ENCODE measurements at places on chromosomes 7 and 10. TPM values are rescaled to one million over a fixed set of nuclear protein-coding genes. Genes with fewer than 3 reads are reported as not detected.

Gene SHH
- not detected for total RNA-seq

Gene CFTR
- total RNA-seq, result 1.2 TPM

Gene SPDYE11
- not detected for total RNA-seq

Gene VAX1
- total RNA-seq, result not detected

Gene AKR1C2
- total RNA-seq, result not detected

Gene POM121C
- 44.0 TPM for total RNA-seq

Gene CFAP43
- 0.24 TPM for total RNA-seq

Gene OR2A42
- 0.27 TPM for total RNA-seq

Gene EMX2
- total RNA-seq, result not detected

DNA sequence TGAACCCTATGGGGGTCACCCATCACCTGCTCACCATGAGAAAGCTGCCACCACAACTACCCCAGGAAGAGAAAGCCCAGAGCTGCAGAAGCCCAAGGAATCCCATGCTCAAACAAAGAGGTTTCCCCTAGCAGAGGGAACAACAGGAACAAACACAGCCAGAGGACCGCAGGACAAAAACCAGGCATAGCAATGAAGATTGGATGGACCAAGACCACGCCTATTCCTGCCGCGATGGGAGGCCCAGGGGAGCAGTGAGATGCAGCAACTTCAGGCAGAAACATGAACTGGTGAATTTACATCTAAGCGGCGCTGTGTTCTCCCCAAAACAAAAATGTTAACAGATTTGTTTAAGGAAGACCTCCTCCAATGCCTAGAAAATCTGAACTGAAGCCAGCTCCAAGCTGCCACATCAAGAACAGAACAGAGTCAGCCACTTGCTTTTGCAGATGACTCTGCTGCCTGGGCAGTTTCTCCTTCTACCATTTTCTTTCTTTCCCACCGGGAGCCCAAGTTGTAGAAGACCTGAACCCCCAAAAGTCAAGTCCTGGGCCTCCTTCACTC lies 134.2 kb upstream of the NEBL start:
- no peaks in the 10 kb centered on the region for H3K4me1 ChIP-seq
- DNase-seq, result no peak
- no peaks in the 10 kb centered on the region for H3K36me3 ChIP-seq
- no peak overlapping the region for H3K4me3 ChIP-seq
- no peaks in the 10 kb centered on the region for H3K27me3 ChIP-seq

- peaks cover 10% of the 10 kb centered on the region for H3K4me1 ChIP-seq
- no peaks in the 10 kb centered on the region for H3K27me3 ChIP-seq
- no peak overlapping the region for H3K27ac ChIP-seq
- H3K36me3 ChIP-seq, result no peaks in the 10 kb centered on the region
- no peak for DNase-seq
- no peak overlapping the region for H3K4me3 ChIP-seq
These were observed 107.8 kb downstream of the TBXAS1 start for GRCh38 chr7:139936760-139937310.

- no peaks in the 10 kb centered on the region for H3K4me1 ChIP-seq
- H3K27ac ChIP-seq, result no peak overlapping the region
- no peaks in the 10 kb centered on the region for H3K27me3 ChIP-seq
- no peak overlapping the region for H3K4me3 ChIP-seq
- H3K36me3 ChIP-seq, result peaks cover 3% of the 10 kb centered on the region
- no peak for DNase-seq
These were observed 16.1 kb upstream of the PCLO start for GRCh38 chr7:83178796-83179195.

DNA sequence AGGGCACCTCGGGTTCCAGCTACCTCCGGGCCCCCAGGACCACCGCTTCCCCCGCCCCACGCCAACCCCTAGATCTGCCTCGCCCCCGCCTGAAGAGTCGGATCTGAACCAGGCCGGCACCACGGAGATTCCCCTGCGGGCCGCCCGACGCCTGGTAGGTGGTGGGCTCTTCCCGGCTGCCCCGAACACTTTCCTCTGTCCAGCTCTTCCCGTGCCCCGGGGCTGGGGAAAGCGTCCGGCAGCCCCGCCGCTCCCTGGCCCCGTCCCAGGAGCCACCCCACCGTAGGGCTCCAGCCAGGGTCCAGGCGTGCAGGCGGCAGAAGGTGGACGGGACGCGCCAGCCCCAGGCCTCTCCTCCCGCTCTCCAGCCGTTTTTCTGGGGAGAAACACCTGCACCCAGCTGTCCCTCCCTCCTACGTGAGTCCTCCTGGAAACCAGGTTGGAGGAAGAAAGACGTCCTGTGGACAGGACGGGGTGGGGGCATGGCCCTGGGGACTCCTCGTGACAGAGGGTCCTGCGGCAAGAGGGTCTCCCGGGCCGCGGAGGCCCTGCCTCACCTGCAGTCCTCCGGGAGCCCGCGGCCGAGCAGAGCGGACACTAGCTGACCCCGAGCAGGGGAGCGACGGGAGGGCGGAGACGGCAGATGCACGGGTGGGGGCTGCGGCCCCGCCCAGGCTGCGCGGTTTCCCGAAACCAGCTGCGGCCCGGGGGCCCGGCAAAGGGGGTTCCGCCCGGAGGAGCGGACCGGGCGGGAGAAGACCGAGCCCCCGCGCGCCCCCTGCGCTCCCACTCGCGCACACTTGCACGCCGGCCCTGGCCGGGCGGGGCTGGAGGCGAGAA lies at the start of gene TMEM176B:
Gene TMEM176B (minus strand): TSS at position 624 of the 840 bp plus-strand sequence. CDS start 3,795 bp downstream, outside the sequence.
- H3K36me3 ChIP-seq, result no peaks in the 10 kb centered on the region
- DNase-seq, result peak; percentile 40
- H3K27ac ChIP-seq, result no peak within 1 kb of the TSS
- peak within 1 kb of the TSS; percentile 66 for H3K4me3 ChIP-seq
- no peaks in the 10 kb centered on the region for H3K4me1 ChIP-seq

DNA sequence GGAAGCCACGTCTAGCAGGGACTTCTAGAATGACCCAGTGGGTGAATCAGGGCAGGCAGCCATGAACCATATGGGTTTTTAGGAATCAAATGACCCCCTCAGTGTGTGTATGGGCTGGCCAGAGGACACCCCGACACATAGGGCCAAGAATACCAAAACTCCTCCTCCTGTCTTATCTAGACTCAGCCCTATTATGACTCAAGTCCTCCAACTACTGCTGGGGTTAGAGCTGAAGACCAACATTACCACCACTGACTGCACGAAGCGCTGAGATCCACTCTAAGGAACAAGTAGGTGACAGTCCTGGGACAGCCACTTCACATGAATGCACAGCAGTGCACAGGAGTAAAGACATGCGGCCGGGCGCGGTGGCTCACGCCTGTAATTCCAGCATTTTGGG lies 11.5 kb upstream of the SVOPL start:
- no peaks in the 10 kb centered on the region for H3K27me3 ChIP-seq
- no peaks in the 10 kb centered on the region for H3K4me1 ChIP-seq
- H3K36me3 ChIP-seq, result no peaks in the 10 kb centered on the region
- no peak for DNase-seq

DNA sequence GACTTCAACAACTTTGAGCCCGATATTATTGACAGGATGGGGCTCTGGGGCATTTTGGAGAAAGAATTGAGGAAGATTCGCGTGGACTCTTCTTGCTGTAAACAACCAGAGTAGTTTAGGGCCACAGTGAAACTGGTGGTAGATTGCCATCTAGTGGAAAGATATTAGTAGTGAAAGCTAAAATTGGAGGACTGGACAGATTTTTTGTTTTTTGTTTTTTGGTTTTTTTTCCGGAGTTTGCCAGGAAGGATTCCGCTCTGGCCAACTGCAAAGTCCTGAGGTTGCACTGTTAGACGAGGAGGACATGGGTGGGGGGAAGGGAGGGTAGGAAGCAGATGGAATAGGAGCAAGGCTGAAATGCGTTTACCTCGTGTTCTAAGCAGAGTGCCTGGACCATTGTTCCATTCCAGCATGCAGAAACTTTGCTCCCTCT lies 11.7 kb downstream of the NOBOX start:
- DNase-seq, result peak; percentile 83
- no peaks in the 10 kb centered on the region for H3K36me3 ChIP-seq
- no peak overlapping the region for H3K27ac ChIP-seq

DNA sequence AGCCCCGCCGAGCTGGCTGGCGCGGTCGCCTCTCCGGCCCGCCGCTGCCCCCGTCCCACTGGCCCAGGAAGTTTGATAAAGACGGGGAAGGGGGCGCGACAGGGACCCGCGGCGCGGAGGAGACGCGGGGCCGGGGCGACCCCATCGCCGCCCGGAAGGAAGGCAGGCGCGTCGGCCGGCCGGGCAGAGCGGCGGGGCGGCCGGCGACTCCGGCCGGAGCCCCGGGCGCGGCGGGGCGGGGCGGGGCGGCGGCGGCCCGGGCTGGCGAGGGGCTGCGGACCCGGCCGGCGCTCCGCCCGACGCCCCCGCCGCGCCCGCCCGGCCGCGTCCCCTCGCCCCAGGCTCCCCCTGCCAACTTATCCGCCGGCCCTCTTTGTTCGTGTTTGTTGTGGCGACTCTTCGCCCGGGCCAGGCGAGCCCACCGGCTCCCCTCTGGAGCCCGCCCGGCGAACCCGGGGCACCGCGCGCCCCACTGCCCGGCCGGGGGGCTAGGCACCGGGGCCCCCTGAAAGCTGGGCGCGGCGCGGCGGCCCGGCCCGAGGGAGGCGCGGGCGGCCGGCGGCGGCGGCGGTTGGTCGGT lies 571 bp downstream of the KDM7A start:
- no peak overlapping the region for H3K27ac ChIP-seq
- DNase-seq, result peak; percentile 34
- H3K4me3 ChIP-seq, result peak overlapping the region; percentile 97
- H3K27me3 ChIP-seq, result peaks cover 23% of the 10 kb centered on the region
- no peaks in the 10 kb centered on the region for H3K4me1 ChIP-seq

DNA sequence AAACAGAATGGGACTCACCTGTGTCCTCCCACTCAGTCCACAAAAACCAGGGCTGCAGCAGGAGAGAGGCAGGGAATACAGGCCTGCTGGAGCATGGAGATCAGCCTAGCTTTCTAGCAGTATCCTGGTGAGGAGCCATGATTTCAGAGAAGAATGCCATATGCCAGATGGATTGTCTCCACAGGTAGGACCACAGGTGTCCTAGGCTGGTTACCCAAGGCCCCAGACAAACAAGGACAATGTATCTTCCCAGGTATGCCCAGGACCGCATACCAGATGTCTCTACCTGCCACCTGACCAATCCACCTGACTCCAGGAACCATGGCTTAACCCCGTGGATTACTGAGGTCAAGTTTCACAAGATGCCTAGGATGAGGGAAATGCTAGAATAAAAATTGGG lies 295.4 kb upstream of the NPSR1 start:
- peaks cover 27% of the 10 kb centered on the region for H3K27me3 ChIP-seq
- H3K36me3 ChIP-seq, result no peaks in the 10 kb centered on the region
- no peaks in the 10 kb centered on the region for H3K4me1 ChIP-seq
- no peak overlapping the region for H3K27ac ChIP-seq
- DNase-seq, result no peak
- no peak overlapping the region for H3K4me3 ChIP-seq

- no peak overlapping the region for H3K27ac ChIP-seq
- no peak overlapping the region for H3K4me3 ChIP-seq
- no peaks in the 10 kb centered on the region for H3K4me1 ChIP-seq
- H3K27me3 ChIP-seq, result no peaks in the 10 kb centered on the region
- H3K36me3 ChIP-seq, result no peaks in the 10 kb centered on the region
- DNase-seq, result no peak
These were observed 133.8 kb downstream of the NEURL1 start for GRCh38 chr10:103627111-103627892.

DNA sequence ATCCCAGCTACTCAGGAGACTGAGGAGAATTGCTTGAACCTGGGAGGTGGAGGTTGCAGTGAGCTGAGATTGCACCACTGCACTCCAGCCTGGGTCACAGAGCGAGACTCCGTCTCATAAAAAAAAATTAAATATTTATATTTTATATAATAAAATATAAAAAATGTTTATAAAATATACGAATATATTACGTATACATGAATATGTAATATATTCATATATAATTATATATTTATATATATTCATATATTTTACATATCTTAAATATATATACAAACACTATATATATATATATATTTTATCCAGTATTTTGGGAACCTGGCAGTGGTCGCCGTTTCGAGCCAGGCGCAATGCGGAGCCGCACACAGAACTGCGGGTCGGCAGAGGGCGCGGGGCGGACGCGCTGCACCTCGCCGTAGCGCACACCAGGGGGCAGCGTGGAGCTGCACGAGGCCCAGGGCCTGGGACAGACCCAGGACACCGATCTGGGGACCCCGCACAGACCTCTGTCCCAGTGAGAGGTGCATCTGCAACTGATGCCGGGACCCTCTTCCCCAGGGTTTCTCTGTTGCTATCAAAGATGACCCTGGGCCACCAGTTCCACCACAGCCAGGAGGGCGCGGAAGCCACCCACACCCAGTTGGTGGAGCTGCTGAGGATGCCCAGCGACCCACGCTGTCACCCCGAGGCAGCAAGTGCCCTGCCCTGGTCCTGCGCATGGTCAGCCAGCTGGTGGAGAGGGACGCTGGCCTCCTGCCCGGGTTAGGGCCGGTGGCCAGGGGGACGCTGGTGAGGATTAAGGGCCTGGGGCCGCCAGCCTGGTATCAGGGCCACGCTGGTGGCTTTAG lies 22.7 kb downstream of the AP5Z1 start:
- H3K4me1 ChIP-seq, result peaks cover 6% of the 10 kb centered on the region
- no peak overlapping the region for H3K27ac ChIP-seq
- H3K36me3 ChIP-seq, result no peaks in the 10 kb centered on the region
- no peak overlapping the region for H3K4me3 ChIP-seq
- H3K27me3 ChIP-seq, result no peaks in the 10 kb centered on the region

GRCh38 chr10:86967481-86967941 lies 771 bp upstream of the ADIRF start:
- H3K4me3 ChIP-seq, result no peak overlapping the region
- H3K4me1 ChIP-seq, result peaks cover 28% of the 10 kb centered on the region
- no peak for DNase-seq
- no peak overlapping the region for H3K27ac ChIP-seq
- peaks cover 51% of the 10 kb centered on the region for H3K27me3 ChIP-seq

DNA sequence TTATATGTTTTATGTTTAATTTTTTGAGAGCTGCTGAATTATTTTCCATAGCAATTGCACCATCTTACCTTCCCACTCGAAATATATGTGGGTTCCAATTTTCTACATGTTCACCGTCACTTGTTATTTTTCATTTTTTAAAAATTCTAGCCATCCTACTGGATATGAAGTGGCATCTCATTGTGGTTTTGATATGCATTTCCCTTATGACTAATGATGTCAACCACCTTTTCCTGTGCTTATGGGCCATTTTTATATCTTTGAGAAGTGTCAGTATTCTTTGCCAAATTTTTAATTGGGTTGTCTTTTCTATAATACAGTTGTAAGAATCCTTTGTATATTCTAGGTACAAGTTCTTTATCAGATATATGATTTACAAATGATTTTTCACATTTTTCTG lies 27.8 kb downstream of the NHLRC2 start:
- H3K4me3 ChIP-seq, result no peak overlapping the region
- no peak for DNase-seq
- H3K4me1 ChIP-seq, result no peaks in the 10 kb centered on the region
- H3K36me3 ChIP-seq, result peaks cover 3% of the 10 kb centered on the region
- H3K27ac ChIP-seq, result no peak overlapping the region
- no peaks in the 10 kb centered on the region for H3K27me3 ChIP-seq

GRCh38 chr10:8183241-8183704 lies 128.8 kb downstream of the GATA3 start:
- DNase-seq, result no peak
- no peaks in the 10 kb centered on the region for H3K36me3 ChIP-seq
- H3K27me3 ChIP-seq, result no peaks in the 10 kb centered on the region
- H3K27ac ChIP-seq, result no peak overlapping the region
- H3K4me1 ChIP-seq, result 0 out of 2 replicates have a peak, but pooled peaks cover 3% of the 10 kb centered on the region

- H3K4me3 ChIP-seq, result no peak overlapping the region
- no peaks in the 10 kb centered on the region for H3K36me3 ChIP-seq
- no peak for DNase-seq
- no peak overlapping the region for H3K27ac ChIP-seq
- H3K4me1 ChIP-seq, result no peaks in the 10 kb centered on the region
These were observed 481.4 kb downstream of the TYW1 start for GRCh38 chr7:67478066-67478465.

- H3K4me1 ChIP-seq, result peaks cover 39% of the 10 kb centered on the region
- peak overlapping the region; percentile 69 for H3K4me3 ChIP-seq
- no peaks in the 10 kb centered on the region for H3K36me3 ChIP-seq
These were observed 1.7 kb upstream of the KCNH2 start for GRCh38 chr7:150979713-150980390.
